Activated CD4-positive, alpha-beta T cell treated with anti-CD3 and anti-CD28 coated beads, Interleukin-2, amount 50 U/mL, for 16 hours (primary cell): ENCODE measurements at places on chromosomes 12 and 14.

DNA sequence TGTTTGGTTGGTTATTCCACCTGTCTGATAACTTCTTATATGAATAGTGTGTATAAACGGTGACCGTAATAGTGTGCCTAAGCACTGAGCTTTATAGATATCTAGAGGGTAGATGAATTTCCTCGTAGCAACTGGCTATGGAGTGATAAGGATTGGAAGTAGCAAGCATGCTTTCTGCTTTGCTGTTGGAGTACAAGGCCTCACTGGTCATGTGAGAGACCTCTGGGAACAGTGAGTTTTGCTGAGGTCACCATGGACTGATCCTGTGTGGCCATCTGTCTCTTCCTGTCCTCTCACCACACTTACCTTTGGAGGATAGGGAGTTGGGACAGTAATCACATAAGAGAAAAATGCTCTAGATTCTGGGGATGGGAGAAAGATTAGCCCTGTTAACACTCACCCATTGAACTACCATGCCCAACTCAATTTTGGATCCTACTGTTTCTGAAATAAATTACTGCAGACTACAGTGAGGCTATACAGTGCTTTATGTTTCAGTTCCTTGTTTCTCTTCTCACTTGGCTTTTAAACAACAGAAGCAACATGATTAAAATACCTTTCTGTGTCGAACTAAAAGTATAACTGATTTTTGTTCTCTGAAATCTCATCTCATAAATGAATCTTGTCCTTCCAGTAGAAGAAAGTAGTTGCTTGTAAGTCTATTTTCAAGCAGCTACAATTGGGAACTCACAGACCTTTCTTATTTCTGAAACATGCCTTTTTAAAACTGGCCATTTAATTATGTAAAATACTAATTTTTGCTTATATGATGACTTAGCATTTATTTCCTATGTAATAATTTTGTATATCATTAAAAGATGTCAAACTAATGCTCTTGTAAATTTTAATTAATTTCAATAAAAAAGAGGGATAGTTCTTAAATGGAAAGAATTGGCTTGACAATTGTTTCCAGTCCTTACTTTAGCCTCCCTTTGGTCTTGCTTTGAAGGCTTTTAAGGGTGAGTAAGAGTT is 8.3 kb downstream of the TMX1 start:
- no peak for DNase-seq

DNA sequence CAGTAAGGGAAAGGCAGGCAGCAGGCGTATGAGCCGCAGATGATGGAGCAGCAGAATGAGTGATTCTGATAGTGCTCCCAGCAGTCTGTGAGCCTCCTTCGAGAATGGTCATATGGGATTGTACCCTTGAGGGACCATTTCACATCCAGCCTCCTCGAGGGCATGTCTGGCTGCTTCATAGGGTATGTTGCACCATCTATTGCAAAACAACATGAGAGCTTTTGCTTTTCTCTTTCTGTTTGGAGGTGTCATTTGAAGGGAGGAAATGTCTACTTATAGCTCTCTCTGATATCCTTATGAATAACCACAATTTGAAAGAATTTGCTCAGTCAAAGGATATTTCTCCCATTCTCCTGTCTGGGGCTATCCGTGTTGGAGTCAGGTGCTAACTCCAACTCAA is 172.8 kb downstream of the TMEM132C start:
- no peak for DNase-seq

- DNase-seq: peak; percentile 23
Measured at GRCh38 chr12:113222730-113223531, 1.7 kb downstream of the TPCN1 start.

DNA sequence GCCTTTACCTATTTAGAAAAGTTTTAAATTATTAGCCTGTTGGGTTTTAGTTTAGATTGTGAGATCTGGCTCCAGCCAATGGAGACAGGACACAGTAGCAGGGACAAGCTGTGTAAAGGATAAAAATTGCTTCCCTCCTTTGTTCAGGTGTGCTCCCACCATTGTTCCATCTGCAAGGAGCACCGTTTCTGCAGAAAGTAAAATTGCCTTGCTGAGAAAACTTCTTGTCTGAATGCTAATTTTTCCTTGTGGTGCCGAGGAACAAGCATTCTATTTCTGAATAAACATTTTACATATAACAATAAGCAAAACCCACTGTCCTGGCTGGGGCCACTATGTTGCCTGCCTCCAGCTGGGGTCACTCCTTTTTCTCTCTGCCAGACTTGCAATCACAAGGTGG is 72.7 kb upstream of the ZFP36L1 start:
- no peak for DNase-seq

- DNase-seq: no peak
Measured at GRCh38 chr12:44497044-44497443, 379.1 kb downstream of the NELL2 start.

- peak; percentile 25 for DNase-seq
Measured at GRCh38 chr12:51270067-51270950, at the start of gene SMAGP. Gene SMAGP, minus strand, starts transcription at chr12:51270415. Its CDS starts 1,137 bp downstream, at chr12:51269278.

- DNase-seq: no peak
Measured at GRCh38 chr14:61026526-61026925, 45.5 kb downstream of the SLC38A6 start.
